Psoas muscle (tissue), 8 donors: ENCODE measurements at places on chromosomes 2 and 18. TPM values are rescaled to one million over a fixed set of nuclear protein-coding genes. Genes with fewer than 3 reads are reported as not detected.

DNA sequence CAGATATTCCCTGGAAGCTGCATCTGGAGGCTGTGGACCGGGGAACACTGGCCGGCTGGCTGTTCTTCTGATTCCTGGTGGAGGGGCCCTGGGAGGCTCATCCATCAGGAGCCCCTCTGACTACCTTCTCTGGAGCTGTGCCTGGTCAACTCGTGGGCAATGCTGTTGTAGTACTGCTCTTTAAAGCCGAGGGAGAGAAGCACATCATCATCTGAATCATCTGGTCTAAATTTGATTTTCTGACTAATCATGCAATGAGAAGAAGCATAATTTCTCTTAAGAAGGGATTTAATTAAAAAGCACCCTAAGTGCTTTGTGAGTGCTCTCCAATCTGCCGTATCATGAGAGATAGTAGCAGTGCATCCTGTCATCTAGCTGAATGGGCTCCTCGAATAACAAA, 229.5 kb downstream of the FHOD3 start:
- no peak for DNase-seq

DNA sequence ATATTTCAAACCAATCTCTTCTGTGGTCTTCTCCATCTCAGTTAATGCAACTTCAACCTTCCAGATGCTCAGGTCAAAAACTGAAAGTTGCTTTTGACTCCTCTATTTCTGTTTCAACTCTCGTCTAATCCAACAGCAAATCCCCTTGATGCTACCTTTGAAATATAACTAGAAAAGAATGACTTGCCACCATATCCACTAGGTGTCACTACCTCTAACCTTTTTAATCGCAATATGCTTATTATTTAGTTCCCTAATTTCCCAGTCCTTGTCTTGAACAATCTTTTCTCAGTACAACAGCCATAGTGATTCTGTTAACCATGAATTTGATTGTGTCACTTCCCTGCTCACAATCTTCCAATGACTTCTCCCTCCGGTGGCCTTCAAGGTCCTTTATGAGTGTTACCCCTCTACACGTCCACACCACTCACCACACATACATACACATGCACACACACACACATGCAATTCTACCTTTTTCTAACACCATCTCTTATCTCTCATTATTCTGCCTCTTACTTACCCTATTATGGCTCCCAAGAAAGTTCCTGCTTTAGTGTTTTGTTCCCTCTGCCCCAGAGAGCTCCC, 245.5 kb upstream of the KCNJ3 start:
- DNase-seq = no peak

DNA sequence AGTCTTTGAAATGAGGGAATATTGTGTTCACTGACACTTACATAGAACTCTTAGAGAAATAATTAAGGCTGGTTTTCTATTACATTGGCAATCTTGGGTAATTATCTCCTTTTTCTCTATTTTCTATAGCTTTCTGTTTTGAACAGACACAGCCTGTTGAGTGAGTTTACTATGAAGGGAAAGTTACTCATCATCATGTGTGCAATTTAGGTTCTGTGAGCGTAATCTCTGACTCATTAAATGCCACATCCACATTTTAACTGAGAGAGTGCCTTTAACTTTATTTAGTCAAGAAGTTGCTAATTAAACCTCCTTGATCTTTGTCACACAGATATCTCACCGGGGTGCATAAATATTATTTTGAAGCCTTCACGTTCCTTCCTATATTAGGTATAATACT, 174.0 kb upstream of the SLC8A1 start:
- DNase-seq = no peak

DNA sequence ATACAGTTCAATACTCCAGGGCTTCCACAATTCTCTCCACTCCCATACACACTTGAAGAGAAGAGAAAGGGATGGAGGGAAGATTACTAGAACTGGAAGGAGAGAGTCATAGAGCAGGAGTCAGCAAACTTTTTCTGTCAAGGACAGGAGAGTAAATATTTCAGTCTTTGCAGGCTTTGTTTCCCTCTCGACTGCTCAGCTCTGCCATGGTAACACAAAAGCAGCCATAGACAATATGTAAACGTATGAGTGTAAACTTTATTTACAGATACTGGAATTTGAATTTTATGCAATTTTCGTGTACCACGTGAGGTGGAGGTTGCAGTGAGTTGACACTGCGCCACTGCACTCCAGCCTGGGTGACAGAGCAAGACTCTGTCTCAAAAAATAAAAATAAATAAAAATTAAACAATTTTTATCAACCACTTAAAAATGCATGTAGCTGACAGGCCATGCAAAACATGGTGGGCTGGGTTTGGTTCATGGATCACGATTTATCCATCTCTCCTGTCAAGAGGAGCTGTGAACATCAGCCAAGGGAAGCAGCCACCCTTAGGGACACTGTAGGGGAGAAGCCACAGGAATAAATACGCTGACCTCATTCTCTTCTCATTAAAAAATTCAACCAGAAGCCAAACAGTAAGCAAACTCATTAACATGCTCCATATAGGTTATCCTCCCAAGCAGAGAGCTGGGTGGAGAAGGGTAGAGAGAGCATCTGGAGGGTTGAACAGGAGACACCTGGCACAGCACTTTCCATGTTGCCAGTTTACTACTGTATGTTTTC, 266.4 kb upstream of the FN1 start:
- DNase-seq = no peak

GRCh38 chr2:109148117-109148746, 19.2 kb downstream of the SH3RF3 start:
- DNase-seq = no peak

GRCh38 chr2:33484042-33484621, 7.7 kb downstream of the RASGRP3 start:
- DNase-seq = no peak

GRCh38 chr2:175036582-175037018, 31.4 kb upstream of the CHN1 start:
- DNase-seq = no peak

DNA sequence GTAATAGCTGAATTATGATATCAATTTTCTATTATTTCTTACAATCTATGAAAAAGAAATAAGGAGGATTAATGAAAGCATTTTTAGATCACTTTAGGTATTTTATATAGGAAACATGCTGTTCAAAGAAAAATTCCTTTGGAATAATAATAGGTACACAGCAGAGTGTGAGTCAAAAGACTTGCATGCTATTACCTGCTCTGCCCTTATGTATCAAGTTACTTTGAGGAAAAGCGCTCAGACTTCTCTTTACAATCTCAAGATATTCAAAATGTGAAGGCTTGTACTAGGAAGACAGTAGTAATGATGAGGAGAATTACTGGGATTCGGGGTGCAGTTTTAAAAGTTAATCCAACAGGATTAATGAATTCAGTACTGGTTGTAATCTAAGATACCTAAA, 29.1 kb upstream of the RNU4ATAC start:
- DNase-seq = no peak

DNA sequence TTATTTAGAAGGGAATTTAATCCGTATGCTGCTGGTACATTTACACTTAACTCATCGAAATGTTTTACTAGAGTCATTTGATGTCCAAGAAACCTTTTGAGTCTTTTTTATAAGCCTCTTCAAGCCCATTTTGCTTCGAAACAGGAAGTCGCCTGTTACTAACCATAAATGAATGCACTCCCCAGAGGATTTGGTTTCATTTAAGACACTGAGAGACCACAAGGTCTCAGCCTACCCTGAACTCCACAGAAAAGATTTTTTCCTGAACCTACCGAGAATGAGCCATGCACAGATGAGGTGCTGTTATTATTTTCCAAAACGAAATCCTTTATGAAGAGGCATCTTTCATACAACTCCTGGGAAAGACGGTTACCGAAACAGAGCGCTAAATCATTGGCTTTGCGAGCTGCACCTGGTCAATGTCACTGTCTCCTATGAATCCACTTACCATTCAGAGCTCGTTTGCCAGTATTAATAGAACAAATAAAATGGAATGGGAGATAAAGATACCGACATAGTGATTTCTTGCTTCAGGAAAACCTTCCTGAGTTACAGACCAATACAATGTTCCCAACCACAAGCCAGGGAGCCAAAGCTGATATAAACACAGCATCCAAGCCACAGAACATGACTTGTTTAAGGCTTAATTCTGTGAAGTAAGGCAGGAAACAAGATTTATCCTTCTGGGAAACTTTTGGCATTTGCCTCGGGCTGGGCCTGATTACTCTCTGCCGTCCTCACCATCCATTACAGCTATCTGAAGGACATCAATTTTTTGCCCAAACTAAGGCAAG, 382.1 kb downstream of the OSR1 start:
- DNase-seq = no peak

DNA sequence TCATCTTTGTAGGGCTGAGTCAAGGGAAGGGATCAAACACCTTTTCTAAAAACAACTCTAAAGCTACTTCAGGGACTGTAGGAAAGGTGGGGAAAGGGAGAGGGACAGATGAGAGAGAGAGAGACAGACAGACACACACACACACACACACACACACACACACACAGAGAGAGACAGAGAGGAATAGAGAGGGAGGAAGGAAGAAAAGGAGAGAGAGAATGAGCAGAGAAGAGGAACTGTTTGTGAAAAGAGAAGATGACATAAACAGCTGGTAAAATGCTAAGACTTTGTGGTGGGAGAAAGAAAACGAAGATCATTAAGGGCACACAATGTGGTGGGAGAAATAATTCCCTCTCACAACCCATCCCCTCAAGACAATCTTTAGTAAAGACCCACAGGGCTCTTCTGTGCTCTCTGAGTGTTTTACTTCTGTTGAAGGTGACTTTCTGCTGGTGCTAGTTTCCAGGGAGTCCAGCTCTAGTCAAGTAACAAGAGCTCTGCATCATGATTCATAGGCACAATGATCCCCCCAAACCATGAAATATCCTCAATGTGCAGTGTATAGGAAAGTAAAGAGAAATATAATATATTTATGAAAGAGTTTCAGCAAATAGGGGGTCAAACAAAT, 77.2 kb upstream of the STK17B start:
- no peak for DNase-seq

GRCh38 chr2:42706836-42707235, 57.1 kb downstream of the OXER1 start:
- DNase-seq = no peak

DNA sequence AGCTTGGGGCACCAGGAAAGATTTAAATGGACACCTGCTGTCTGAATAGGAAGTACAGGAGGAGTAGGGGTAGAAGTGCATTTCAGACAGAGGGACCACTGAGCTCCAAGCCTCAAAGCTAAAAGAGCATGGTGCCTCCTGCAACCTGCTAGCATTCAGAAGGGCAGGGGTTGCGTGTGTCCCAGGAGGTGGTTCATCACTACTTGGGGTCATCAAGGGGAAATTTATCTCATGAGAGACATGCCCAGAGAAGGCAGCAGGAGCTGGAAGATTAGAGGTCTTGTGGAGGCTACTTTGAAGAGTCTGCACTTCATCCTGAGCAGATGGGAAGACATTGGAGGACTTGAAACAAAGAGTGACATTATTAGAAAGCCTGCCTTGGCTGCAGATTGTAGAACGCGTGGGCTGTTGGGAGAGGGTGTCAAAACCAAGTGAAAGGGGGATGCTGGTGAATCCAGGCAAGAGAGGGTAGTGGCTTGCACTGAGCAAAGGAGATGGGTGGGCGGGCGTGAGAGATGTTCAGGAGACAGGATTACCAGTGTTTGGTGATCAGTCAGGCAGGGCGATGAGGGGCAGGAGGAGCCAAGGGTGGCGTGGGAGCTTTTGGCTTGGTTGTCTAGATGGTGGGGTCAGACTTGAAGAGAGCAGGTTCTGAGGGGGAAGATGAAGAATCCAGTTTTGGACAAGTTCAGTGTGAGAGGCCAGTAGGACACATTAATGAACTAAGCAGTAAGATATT, 154.0 kb downstream of the DYSF start:
- DNase-seq = peak; percentile 48

GRCh38 chr2:25297738-25298137, 44.0 kb downstream of the DNMT3A start:
- DNase-seq = no peak

- DNase-seq = no peak
These were observed 994 bp upstream of the LRATD1 start for GRCh38 chr2:14631406-14632040.

GRCh38 chr2:74619651-74620297, 28.4 kb downstream of the M1AP start:
- DNase-seq = no peak

DNA sequence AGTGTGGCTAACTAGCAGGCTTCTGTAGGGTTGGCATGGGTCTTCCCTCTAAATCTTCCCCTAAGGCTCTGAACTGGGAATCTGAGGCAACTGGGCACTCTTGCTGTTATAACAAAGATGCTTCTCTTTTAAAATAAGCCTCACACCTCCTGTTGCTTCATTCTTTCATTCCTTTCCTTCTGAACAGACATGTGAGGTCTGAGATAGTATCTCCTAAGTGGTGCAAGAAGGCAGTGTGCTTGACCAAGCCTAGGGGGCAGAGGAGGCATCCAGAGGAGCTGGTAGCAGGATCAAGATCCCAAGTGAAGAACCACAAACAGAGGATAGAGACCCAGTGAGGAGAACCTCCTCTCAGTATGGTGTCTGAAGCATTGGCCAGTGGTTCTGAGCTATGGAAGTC, 90.9 kb downstream of the TTC27 start:
- DNase-seq = no peak

DNA sequence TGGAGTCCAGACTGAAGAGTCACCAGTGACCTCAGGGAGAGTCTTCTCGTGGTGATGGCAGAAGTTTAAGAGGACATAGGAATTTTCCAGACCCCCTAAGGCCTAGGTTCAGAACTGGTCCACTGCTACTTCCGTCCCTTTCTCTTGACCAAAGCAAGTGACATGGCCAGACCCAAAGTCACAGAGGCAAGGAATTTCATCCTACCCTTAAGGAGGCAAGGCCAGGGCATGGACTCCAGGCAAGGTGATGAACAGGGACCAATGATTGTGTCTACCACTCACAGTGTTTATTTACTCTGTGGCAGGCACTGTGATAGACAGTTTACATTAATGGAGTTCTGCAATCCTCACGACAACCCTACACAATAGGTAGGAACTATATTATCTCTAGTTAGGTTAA, 265.1 kb downstream of the GLI2 start:
- DNase-seq = no peak

GRCh38 chr2:240310201-240310600, 125.3 kb upstream of the GPC1 start:
- DNase-seq = no peak

DNA sequence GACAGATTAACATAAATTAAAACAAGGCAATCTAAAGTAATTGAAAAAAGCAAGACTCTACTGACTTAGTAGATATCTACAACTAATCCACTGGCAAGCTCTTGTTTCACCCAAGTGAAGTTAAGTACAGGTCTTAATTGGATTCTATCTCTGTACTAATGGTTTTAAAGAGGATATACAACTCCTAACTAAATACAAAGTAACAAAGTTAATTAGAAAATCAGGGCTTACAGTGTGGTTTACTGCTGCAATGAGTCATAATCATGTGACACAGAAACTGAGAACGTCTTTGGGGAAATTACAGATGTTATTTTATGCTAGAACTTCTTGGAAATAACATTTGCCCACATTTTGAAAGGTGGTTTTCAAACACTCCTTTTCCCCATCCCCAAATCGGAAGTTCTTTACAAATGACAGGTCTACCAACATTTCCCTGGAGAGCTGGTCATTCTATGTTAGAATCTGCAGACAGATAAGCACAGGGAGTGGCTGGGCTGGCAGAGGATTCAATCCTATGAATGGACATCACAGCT, 245.3 kb downstream of the STK39 start:
- DNase-seq = no peak

IL1R1 gene
- 11.3 TPM for polyA plus RNA-seq

INPP4A gene
- polyA plus RNA-seq = 5.4 TPM

FSHR gene
- not detected for polyA plus RNA-seq

MRPL19 gene
- 88.1 TPM for polyA plus RNA-seq

RAB6D gene
- polyA plus RNA-seq = 0.01 TPM

LOXHD1 gene
- polyA plus RNA-seq = not detected

KIF1A gene
- polyA plus RNA-seq = 0.10 TPM

IL36G gene
- polyA plus RNA-seq = not detected

BMP10 gene
- not detected for polyA plus RNA-seq

CHST9 gene
- polyA plus RNA-seq = 0.03 TPM

HOXD12 gene
- not detected for polyA plus RNA-seq
